Breast epithelium (tissue), 4 donors: ENCODE measurements at places on chromosomes 2 and 18. TPM values are rescaled to one million over a fixed set of nuclear protein-coding genes. Genes with fewer than 3 reads are reported as not detected.

DNA sequence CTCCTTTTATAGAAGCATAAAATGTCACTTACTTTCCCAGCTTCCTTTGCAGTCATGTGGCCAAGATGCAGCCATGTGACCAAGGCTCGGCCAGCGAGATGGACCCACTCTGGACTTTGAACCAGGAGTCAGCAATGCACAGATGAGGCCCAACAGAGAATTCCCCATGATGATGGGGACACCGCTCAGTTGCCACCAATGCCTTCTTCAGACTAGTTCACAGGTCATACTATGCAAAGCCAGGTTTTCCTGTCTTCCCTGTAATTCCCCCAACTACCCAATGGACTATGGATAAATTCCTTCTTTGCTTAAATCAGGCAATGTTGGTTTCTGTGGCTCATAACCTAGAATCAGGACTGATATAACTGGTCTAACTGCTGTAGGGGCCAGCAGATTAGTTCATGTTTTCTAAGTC is 22.5 kb upstream of the REL start:
- H3K27me3 ChIP-seq = no peaks in the 10 kb centered on the region
- H3K4me1 ChIP-seq = no peaks in the 10 kb centered on the region
- DNase-seq = no peak
- no peaks in the 10 kb centered on the region for H3K36me3 ChIP-seq
- no peak overlapping the region for H3K27ac ChIP-seq

Gene GPR17
- not detected for total RNA-seq

- DNase-seq = no peak
- no peaks in the 10 kb centered on the region for H3K27me3 ChIP-seq
- no peaks in the 10 kb centered on the region for H3K4me1 ChIP-seq
- H3K4me3 ChIP-seq = no peak overlapping the region
- H3K36me3 ChIP-seq = no peaks in the 10 kb centered on the region
- no peak overlapping the region for H3K27ac ChIP-seq
These were observed 4.2 kb downstream of the RNF144A start for GRCh38 chr2:6921321-6921922.

GRCh38 chr18:29651122-29651680 is 1391.3 kb downstream of the DSC3 start:
- H3K36me3 ChIP-seq = no peaks in the 10 kb centered on the region
- no peak overlapping the region for H3K4me3 ChIP-seq
- H3K4me1 ChIP-seq = no peaks in the 10 kb centered on the region
- H3K27ac ChIP-seq = no peak overlapping the region
- no peaks in the 10 kb centered on the region for H3K27me3 ChIP-seq

- H3K36me3 ChIP-seq = no peaks in the 10 kb centered on the region
- no peaks in the 10 kb centered on the region for H3K4me1 ChIP-seq
- H3K27ac ChIP-seq = no peak overlapping the region
- no peak for DNase-seq
- no peak overlapping the region for H3K4me3 ChIP-seq
These were observed 134.7 kb downstream of the ASXL3 start for GRCh38 chr18:33712719-33713118.

DNA sequence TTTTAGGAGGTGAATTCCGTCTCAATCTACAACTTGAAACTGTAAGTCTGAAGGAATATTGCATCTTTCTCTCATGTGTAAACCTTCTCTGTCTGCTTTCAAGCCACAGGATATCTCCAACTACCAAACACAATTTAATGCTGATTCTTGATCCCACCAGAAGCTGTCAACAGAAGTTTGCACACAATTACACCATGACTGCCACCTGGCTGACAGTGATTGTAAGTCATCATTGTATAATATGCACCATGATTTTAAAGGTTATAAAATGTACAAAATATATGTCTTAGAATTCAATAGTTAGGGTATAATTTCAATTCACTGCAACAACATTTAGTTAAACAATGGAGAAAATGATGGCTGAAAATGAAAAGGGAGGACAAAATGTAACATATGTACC is 18.4 kb downstream of the PREPL start:
- H3K27me3 ChIP-seq = no peaks in the 10 kb centered on the region
- DNase-seq = no peak
- H3K36me3 ChIP-seq = peaks cover 8% of the 10 kb centered on the region
- no peak overlapping the region for H3K27ac ChIP-seq
- no peak overlapping the region for H3K4me3 ChIP-seq

DNA sequence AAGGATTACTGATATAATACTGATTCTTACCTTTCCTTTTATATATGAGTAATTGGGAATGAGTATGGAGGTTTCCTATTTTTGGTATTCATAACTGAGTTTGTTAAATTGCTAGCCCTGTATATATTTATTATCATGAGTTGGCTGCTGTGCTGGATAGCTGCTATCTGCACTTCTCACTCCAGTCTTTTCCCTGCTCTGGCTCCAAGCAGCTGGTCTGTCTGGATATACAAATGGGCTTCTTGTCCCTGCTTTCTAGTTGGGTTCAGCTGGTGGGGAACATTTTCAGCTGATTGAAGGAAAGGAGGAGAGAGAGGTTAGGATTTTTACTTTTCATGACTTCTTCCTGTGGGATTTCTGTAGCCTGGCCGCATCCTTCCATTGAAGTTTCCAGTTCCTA is 41.2 kb downstream of the AGFG1 start:
- peaks cover 4% of the 10 kb centered on the region for H3K4me1 ChIP-seq
- no peaks in the 10 kb centered on the region for H3K36me3 ChIP-seq
- DNase-seq = no peak
- no peak overlapping the region for H3K27ac ChIP-seq
- no peak overlapping the region for H3K4me3 ChIP-seq

GRCh38 chr2:165645930-165646831 is 147.9 kb downstream of the GALNT3 start:
- H3K4me1 ChIP-seq = no peaks in the 10 kb centered on the region
- no peaks in the 10 kb centered on the region for H3K27me3 ChIP-seq
- H3K27ac ChIP-seq = no peak overlapping the region
- no peaks in the 10 kb centered on the region for H3K36me3 ChIP-seq

DNA sequence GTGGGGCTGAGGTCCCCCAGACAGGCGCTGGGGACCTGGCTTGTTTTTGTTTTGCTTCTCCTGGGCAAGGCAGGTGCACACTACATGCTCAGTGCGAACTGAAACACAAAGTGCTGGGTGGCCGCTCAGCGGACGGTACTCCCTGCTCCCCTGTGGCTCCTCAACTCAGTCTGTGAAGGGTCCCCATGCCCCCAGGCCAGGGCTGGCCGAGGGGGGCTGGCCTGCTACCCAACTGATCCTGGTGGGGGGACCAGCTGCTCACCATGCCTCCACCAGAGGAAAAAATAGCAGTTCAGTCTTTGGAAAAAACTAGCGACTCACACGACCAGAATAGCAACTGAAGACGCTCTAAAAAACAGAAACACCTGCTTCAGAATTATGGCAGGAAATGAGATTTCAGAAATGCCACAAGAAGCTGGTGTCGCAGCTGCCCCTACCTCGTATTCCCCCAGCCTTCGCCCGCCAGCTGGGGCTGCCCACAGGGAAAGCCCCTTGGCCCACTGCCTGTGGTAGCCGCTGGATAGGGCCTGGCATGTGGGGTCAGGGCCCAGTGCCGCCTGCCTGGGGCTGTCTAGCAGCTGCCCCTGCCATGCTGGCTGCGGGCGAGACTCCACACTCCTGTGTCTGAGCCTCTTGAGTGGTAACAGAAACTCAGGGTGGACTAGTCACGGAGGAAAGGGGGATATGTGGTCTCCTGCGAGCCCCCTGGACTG is 43.7 kb downstream of the MEX3C start:
- H3K27ac ChIP-seq = no peak overlapping the region
- no peaks in the 10 kb centered on the region for H3K36me3 ChIP-seq
- H3K4me1 ChIP-seq = no peaks in the 10 kb centered on the region
- no peak for DNase-seq

Gene CLASP1
- 80.3 TPM for total RNA-seq

GRCh38 chr2:216572582-216573578 is 60.3 kb upstream of the IGFBP2 start:
- no peaks in the 10 kb centered on the region for H3K4me1 ChIP-seq
- H3K27me3 ChIP-seq = no peaks in the 10 kb centered on the region
- peak overlapping the region; percentile 42 for H3K27ac ChIP-seq
- DNase-seq = no peak
- H3K4me3 ChIP-seq = no peak overlapping the region

GRCh38 chr2:20148923-20149702 is 75.8 kb downstream of the SDC1 start:
- no peak overlapping the region for H3K4me3 ChIP-seq
- H3K27ac ChIP-seq = peak overlapping the region; percentile 64
- H3K4me1 ChIP-seq = peaks cover 3% of the 10 kb centered on the region
- no peaks in the 10 kb centered on the region for H3K27me3 ChIP-seq
- H3K36me3 ChIP-seq = no peaks in the 10 kb centered on the region

GRCh38 chr18:34702814-34703213 is 7.3 kb upstream of the DTNA start:
- no peaks in the 10 kb centered on the region for H3K4me1 ChIP-seq
- H3K4me3 ChIP-seq = no peak overlapping the region
- H3K36me3 ChIP-seq = no peaks in the 10 kb centered on the region
- DNase-seq = no peak
- H3K27me3 ChIP-seq = no peaks in the 10 kb centered on the region
- no peak overlapping the region for H3K27ac ChIP-seq

Gene MAPK4
- 0.64 TPM for total RNA-seq

Gene PPIG
- 50.1 TPM for total RNA-seq

DNA sequence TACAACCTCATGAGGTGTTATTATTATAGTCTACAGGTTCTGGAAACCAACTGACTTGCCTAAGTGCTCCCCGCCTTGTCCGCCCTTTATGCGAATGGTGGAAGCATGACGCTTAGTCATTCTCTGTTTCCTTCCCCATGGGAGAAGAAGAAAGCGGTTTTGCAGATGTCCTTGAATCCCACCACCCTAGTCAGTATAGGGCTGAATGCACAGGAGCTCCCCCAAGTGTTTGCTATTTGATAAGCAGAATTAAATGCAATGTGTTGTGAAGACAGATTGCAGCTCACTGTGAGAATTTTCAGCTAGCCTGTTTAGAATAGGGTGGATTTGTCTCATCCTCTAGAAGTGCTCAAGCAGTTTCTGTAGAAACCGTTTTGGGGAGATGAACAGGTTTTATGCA is 652.0 kb downstream of the DCC start:
- H3K36me3 ChIP-seq = no peaks in the 10 kb centered on the region
- no peak overlapping the region for H3K4me3 ChIP-seq
- no peak for DNase-seq
- H3K27me3 ChIP-seq = no peaks in the 10 kb centered on the region

Gene DIS3L2
- 33.4 TPM for total RNA-seq

Gene IL36G
- total RNA-seq = not detected

GRCh38 chr2:194494401-194494800 is 1162.6 kb upstream of the SLC39A10 start:
- H3K4me1 ChIP-seq = no peaks in the 10 kb centered on the region
- H3K36me3 ChIP-seq = no peaks in the 10 kb centered on the region
- no peak overlapping the region for H3K4me3 ChIP-seq
- H3K27me3 ChIP-seq = no peaks in the 10 kb centered on the region

- no peaks in the 10 kb centered on the region for H3K36me3 ChIP-seq
- H3K27me3 ChIP-seq = no peaks in the 10 kb centered on the region
- peak overlapping the region; percentile 68 for H3K27ac ChIP-seq
- no peak overlapping the region for H3K4me3 ChIP-seq
- no peak for DNase-seq
These were observed 123.5 kb upstream of the HS6ST1 start for GRCh38 chr2:128442053-128442751.

- H3K27ac ChIP-seq = no peak overlapping the region
- no peaks in the 10 kb centered on the region for H3K27me3 ChIP-seq
- H3K36me3 ChIP-seq = no peaks in the 10 kb centered on the region
- H3K4me3 ChIP-seq = no peak overlapping the region
- H3K4me1 ChIP-seq = no peaks in the 10 kb centered on the region
These were observed 89.4 kb upstream of the VRK2 start for GRCh38 chr2:57957238-57957637.

DNA sequence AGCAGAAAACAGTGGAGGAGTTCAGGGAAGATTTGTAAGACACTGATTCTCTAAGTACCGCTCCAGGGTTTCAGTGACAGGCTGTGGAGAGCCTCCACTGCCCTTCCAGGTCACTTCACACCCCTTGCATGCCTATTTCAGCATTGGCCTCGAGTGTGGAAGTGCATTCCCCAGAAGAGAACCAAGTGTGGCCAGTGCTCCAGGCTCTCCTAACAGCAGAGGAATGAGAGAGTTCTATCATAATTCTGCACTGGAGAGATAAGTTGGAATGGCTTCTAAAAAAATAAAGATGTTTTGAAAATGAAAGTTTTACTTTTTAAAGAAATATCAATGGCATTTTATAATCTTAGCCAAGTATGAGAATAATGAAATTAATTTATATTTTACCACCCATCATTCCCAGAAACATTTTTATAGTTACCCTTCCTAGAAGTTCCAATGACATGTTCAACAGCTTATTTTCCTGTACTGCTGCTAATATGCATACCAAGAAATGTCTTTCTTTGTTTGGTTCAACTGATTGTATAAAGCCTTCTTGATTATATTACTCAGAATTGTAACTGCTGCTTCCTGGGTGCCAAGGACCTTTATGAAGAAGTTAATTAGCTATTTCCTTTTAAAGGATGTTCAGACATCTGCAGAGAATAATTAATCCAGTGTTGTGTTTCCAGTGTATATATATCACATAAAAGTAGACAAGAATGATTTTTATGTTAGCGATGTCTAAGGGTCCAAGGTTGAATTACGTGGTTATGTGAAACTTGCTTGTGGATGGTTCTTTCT is 61.0 kb upstream of the SERPINE2 start:
- no peak overlapping the region for H3K4me3 ChIP-seq
- DNase-seq = no peak
- H3K27ac ChIP-seq = no peak overlapping the region
- no peaks in the 10 kb centered on the region for H3K27me3 ChIP-seq
- H3K36me3 ChIP-seq = no peaks in the 10 kb centered on the region
- no peaks in the 10 kb centered on the region for H3K4me1 ChIP-seq

Gene CELF4
- not detected for total RNA-seq

DNA sequence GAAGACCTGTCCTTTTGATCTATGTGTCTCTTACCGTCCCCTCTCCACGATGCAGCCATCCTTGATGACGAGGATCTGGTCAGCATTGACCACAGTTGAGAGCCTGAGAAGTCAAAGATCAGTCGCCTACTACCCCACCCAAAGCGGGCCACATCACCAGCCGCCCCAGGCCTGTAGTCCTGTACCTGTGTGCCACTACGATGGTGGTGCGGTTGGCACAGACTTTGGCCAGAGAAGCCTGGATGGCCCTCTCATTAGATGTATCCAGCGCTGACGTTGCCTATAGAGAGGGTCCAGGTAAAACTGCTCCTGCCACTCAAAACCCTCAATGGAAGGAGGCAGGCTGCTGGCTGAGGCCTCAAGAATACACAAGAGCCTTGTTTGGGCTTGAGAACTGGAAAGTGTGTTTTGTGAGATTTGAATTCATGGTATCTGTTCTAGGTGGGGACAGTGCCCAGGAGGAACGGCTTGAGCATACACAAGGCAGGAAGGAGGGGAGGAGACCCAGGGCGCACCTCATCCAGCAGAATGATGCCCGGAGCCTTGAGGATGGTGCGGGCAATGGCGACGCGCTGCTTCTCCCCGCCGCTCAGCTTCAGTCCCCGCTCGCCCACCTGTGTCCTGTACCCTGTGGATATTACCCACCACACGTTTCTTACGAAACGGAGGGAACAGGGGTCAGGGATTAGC is 3.8 kb downstream of the ZFAND2B start:
- H3K36me3 ChIP-seq = no peaks in the 10 kb centered on the region
- peaks cover 5% of the 10 kb centered on the region for H3K4me1 ChIP-seq
- H3K27ac ChIP-seq = no peak overlapping the region
- DNase-seq = no peak
- H3K27me3 ChIP-seq = no peaks in the 10 kb centered on the region

- H3K4me3 ChIP-seq = no peak overlapping the region
- H3K27me3 ChIP-seq = no peaks in the 10 kb centered on the region
- no peak for DNase-seq
These were observed 1099.7 kb downstream of the SUCLG1 start for GRCh38 chr2:83359336-83359735.

Gene CREB1
- total RNA-seq = 54.1 TPM
